D341Med (cell line): ENCODE measurements at places on chromosomes 11 and 22.

- no peak for DNase-seq
Measured at GRCh38 chr11:126809514-126810289, 190.9 kb downstream of the KIRREL3 start.

GRCh38 chr11:8820401-8820800, 90.6 kb upstream of the AKIP1 start:
- DNase-seq, result no peak

DNA sequence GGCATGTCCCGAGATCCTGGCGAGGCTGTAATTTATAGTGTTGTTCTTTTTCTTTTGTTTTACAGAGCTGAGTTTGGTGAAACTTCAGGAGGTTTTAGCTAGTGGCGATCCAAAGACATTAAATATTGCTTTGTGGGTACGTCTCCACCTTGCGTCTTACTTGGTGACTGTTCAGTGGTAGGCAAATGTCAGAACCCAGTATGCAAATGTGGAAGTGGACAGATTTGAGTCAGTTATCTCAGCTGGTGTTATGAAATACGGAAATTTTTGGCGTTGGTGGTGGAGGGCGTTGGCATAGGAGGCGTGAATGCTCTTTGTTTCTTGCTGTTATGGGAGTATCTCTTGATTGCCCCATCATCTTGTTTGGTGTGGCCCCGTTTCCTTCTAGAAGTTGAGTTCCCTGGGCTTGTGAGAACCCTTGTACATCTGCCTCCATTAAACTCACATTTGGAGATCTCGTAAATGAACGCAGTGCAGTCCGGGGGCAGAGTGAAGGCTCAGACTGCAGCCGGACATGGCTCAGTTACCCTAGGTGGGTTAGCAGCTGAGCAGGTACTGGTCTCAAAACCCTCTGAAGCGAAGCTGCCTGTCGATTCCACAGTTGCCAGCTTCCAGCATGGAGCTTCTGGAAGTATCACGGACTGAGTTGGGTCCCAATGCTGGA, 39.9 kb downstream of the PTPRJ start:
- DNase-seq, result no peak

- DNase-seq, result no peak
Measured at GRCh38 chr22:26549902-26550497, 37.7 kb upstream of the TFIP11 start.

- DNase-seq, result no peak
Measured at GRCh38 chr22:49977578-49977977, 17.0 kb downstream of the PIM3 start.

DNA sequence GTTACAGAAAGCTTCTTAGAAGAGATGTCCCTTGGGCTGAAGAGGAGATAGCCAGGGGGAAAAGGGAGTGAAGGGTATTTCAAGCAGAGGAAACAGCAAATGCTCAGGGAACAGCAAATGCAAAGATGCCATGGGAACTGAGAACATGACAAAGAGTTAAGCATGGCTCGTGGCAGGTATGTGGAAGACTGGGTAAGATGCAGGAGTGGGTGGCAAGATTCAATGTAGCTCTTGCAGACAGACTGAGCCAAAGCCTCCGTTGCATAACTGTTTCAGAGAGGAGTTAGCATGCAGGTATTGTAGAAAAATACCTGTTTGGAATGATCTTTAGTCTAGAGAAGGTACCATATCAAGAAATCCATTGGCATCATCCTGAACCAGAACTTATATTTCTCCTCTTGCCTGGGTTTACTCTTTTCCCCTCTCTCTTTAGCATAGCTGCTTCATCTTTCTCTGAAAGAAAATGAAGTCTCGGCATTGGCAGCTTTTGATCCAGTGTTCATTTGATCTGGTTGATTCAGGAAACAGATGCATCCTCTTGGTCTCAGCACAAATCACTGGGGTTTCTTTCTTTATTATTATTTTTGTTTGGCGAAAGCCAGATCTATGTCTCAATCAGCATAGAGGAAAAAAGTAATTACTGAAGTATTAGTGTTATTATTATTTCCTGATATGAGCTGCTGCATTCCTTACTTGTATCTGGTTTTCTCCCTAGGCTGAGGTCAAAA, 41.7 kb upstream of the NUP160 start:
- DNase-seq, result no peak

- DNase-seq, result no peak
Measured at GRCh38 chr11:1306186-1307162, 3.0 kb downstream of the TOLLIP start.

DNA sequence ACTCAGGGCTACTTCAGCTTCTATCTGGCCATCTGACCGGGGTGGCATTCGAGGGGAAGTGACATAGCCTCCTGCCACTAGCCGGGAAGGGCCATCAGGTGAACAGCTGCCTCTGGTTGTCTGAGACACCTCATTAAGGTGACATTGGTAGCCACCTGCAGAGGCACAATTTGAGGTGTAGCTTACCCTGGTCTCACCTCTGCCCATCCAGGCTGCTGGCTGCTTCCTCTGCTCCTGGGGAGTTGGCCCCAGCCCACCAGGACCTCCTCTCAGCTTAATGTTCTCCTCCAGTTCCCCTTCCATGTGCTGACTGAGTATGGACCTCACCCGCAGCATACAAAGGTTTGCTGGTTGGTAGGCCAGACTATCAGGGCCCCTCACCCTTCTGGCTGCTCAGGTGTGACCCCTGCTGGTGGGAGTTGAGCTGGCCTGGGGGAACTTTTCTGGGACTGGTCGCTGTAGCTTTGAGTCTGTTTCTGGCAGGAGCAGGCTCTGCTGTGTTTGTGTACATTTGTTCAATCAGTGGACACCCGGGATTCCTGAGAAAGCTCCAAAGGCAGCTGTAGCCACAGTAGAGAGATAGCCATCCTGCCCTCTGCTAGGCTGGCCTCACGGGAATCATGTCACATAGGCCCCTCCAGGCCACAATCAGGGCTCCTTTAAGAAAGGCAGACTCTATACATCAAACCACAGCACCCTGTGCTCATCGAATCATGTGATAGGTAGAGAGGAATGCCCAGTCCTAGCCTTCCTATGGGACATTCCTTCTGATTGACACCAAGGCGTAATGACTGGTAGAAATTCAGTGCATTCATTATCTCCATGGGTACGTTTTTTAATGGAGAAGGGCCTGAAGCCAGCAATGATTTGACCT, 295.1 kb upstream of the PLET1 start:
- peak; percentile 56 for DNase-seq

DNA sequence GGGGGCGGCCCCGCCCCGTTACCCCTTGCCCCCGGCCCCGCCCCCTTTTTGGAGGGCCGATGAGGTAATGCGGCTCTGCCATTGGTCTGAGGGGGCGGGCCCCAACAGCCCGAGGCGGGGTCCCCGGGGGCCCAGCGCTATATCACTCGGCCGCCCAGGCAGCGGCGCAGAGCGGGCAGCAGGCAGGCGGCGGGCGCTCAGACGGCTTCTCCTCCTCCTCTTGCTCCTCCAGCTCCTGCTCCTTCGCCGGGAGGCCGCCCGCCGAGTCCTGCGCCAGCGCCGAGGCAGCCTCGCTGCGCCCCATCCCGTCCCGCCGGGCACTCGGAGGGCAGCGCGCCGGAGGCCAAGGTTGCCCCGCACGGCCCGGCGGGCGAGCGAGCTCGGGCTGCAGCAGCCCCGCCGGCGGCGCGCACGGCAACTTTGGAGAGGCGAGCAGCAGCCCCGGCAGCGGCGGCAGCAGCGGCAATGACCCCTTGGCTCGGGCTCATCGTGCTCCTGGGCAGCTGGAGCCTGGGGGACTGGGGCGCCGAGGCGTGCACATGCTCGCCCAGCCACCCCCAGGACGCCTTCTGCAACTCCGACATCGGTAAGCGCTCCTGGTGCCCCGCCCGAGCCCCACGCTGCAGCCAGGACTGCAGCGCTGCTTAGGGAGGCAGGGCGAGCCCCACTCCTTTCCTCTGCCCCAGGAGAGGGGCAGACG, at the start of gene TIMP3:
TIMP3 (plus strand) TSS at position 169 of the 700 bp plus-strand sequence; CDS start at position 466, 297 bp downstream.
- DNase-seq, result peak; percentile 81

DNA sequence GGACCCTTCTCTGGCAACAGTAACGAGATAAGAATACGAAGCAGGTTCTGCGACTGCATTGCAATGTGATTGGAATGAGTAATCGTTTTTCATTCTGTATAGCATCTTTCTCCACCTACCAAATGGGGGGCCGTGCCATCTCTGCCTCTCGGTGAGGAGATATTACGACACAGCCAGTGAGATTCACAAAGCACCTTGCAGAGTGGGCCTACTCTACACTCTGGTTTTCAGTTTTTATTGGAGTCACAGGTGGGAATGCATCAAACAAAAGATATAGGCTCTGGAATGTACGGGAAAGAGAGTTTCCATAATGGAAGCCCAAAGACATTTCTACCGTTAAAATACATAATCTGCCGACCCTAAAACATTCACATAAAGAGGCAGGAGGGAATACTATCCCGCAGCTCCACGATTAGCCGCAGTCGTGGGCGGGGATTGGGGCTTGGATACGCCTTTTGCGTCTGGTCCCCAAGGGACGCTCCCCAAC, 423 bp upstream of the RTN3 start:
- DNase-seq, result peak; percentile 47

- no peak for DNase-seq
Measured at GRCh38 chr11:94806419-94806818, 38.3 kb downstream of the AMOTL1 start.

- no peak for DNase-seq
Measured at GRCh38 chr22:25718135-25718840, 23.7 kb upstream of the MYO18B start.

- DNase-seq, result no peak
Measured at GRCh38 chr11:14764579-14765527, 121.2 kb downstream of the PDE3B start.

- DNase-seq, result no peak
Measured at GRCh38 chr11:35363854-35364780, 55.2 kb downstream of the SLC1A2 start.

GRCh38 chr22:45648301-45649117, 23.1 kb upstream of the ATXN10 start:
- no peak for DNase-seq

- no peak for DNase-seq
Measured at GRCh38 chr11:95585069-95585751, 204.4 kb downstream of the FAM76B start.

DNA sequence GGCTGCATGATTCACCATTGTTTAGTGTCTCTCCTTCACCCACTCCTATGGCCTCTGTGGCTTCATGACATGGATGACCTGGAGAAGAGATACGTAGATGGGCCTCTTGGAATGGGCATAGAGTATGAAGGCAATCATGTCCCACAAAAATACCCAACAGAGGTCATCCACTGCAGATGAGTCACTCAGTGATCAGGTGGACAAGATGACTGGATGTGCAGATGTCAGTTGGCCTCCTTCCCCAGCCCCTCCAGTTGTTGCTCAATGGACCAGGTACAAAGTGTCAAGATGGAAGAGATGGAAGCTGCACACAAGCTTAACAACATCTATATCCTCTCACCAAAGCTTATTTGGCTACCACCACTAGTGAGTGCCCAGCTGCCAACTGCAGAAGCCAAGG, 41.0 kb upstream of the CLPB start:
- no peak for DNase-seq

GRCh38 chr11:69427337-69427736, 54.1 kb upstream of the LINC01488 start:
- no peak for DNase-seq

DNA sequence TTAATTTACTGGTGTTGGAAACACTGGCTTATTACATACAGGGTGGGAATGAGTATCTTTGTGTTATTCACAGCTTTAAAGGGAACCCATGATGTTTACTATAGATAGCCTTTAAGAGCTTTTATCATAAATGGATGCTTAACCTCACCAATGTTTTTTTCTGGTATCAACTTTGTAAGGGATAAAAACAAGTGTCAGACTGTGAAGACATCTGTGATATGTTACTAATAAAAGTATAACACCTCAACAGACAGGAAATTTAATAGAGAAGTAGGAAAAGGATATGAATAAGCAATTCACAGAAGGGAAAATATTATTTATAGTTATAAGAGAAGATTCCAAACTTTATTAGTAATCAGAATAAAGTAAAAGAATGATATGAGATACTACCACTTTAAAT, 46.3 kb downstream of the ACAT1 start:
- no peak for DNase-seq

GRCh38 chr11:1222491-1223345, at the start of gene MUC5B:
Gene MUC5B (plus strand): TSS chr11:1223066. CDS start chr11:1223124, 58 bp downstream.
- DNase-seq, result peak; percentile 44

DNA sequence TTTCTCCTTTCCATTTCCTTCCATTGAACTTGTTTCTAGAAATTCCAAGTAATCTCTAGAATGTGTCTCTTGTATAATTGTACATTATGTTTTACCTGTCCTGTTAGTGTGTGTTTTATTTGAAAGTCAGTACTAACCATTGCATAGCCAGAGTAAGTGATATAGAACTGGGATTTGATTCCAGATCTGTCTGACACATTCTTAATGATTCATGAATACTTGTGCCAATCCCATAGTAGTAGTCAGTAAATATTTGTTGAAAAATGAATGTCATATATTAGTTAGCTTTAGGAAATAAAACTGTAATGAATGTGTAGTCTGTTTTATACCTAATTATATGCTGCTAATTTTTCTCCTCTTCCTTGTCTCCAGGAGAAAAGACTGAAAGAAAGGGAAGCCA, 186.9 kb downstream of the DDX10 start:
- no peak for DNase-seq

DNA sequence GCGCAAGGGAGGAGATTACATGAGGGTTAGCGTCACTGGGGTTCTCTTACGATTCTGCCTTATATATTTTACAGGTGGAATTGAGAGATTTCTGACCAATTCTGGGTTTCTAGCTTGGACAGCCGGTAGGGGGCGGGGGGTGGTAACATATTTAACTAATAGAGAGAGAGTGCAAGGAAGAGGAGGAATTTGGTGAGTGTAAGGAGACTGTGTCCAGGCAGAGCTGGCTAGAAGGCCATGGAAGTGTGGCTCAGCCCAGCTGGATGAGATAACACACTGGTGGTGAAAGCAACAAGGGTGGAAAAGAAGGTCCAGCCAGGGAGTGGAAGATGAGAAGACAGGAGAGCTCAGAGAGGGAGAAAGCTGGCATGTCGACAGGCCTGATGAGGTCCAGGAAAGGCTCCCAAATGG, 56.5 kb downstream of the ST3GAL4 start:
- DNase-seq, result no peak

DNA sequence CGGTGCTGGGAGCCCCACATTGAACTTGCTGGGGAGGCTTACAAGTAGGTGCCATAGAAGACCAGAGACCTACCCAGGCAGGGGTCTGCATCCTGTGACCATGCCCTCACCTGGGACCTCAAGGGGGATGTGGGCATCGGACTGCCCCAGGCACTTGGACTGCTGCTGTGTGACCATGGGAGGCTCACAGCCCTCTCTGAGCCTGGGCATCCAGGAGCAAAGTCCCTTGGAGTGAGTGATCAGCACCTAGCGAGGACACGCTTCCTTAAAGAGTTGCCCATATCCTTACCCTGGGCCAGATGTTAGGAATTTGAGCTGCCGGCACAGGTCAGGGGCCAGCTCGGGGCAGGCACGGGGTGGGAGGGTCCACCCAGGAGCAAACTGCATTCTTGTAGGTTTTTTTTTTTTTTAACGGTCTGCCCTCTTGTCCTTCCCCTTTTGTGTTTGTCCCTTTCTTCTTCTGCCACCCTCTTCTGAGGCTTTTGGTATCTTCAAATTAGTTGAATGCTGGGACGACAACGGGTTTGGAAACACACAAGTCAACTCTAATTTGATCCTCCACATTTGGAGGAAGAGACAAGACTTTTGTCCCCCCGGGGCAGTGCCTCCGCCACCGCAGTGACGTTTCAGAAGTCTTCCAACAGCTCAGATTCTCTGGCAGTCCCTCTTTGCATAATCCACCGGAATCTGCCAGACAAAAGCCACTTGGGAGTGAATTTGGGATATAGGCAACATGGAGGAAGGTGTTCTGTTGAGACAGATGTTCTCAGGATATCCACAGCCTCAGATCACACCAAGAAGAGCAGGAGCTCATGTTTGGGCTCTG, 46.1 kb upstream of the LINC01488 start:
- DNase-seq, result no peak
